ENCODE measurements at places on chromosomes 11 and 22.

DNA sequence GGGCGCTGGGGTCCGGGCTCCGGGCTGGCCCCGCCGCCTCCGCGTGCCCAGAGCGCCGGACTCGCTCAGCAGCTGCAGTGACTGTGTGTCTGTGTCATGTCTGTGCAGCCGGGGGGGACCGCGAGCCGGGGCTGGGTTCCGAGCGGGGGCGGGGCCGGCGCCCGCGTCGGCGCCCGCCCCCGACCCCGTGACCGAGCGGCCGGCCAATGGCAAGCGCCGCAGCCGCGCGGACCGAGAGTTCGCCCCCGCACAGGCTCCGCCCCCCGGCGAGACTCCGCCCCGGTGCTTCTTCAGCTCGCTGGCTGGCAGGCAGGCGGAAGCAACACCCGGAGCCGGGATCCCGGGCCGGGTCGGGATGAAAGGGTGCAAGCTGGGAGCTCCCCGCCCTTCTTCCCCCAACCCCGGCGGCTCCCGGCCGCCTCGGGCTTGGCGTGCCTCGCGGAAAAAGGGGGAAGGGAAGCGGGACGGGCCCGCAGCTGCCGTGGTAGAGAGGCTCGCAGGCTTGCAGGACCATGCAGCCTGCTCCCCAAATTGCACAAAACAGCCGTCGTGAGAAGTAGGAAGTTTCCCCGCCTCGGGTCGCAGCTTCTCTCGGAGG is 750 bp upstream of the LARGE1 start:
- peak; percentile 35 for DNase-seq

GRCh38 chr11:1178201-1178885 is 20.6 kb downstream of the MUC5AC start:
- DNase-seq: no peak

GRCh38 chr22:24965822-24966626 is 13.5 kb downstream of the KIAA1671 start:
- DNase-seq: no peak

DNA sequence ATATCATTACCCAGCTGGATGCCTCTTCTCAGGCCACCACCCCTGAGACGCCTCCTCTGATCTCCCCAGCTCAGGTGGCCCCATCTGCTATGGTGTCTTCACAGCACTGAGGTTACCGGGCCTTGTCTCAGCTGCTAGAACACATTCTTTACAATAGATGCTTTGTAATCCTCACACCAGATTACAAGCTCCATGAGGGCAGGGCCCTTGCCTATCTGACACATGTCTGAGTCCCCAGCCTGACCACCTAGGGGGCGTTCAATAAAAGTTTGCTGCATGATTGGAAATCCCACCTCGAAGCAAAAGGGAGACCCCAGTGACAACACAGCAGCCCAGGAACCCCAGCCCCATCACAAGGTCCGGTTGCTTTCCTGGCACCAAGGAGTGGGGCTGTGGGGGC is 2.0 kb downstream of the MACROD1 start:
- DNase-seq: no peak

DNA sequence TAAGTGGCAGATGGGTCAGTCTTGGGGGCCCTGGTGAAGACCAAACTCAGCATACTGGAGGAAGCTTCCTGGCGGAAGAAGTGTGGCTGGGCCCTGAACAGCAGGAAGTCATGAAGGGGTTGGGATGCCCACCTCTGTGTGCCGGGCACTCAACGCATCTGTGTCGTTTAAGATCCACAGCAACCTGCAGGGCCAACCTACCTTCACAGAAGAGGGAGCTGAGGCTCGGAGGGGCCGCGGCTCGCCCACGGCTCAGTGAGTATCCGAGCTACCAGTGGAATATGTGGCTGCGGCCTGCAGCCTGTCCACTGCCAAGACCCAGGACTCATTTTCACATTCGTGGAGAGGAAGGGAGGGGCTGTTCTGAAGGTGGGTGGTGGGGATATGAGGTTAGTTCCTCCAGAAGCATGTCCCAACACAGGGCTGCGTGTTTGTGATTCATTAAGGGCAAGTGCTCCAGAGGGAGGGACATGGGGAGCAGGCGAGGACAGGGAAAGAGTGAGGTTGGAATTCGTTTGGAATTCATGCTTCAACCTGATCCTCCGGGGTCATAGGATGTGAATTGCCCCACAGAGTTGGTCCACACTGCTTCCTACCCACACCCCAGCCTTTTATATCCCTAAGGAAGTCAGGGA is 99.6 kb downstream of the MPPED1 start:
- DNase-seq: no peak

- DNase-seq: no peak
Measured at GRCh38 chr11:90704510-90704909, 481.7 kb upstream of the CHORDC1 start.

DNA sequence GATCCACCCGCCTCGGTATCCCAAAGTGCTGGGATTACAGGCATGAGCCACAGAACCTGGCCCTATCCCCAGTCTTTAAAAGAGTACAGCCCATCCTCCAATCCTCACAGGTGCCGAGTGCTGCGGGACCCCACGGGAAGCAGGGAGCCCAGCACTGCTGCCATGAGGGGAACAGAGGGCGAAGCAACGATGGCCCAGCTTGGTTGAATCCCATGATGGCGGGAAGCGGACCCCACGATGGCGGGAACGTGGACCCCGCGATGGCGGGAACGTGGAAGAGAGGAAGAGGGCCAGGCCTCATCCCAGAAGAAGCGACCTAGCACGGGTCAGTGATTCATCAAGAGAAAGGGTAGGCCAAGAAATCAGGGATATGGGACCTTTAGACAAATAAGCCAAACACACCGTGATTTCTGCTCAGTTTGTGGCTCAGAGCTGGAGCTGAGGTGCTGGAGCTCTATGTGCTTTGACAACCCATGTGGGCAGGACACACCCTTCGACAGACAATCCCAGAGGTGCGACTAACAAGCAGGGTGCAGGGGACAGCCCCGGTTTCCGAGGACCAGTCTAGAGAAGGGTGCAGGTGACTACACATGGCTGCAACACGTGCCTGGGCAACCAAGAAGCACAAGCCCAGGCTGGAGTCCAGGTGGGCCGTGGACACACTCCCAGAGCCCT is 30.9 kb downstream of the BRD1 start:
- no peak for DNase-seq
